Erythroblast (primary cell): ENCODE measurements at places on chromosomes 5 and 9.

DNA sequence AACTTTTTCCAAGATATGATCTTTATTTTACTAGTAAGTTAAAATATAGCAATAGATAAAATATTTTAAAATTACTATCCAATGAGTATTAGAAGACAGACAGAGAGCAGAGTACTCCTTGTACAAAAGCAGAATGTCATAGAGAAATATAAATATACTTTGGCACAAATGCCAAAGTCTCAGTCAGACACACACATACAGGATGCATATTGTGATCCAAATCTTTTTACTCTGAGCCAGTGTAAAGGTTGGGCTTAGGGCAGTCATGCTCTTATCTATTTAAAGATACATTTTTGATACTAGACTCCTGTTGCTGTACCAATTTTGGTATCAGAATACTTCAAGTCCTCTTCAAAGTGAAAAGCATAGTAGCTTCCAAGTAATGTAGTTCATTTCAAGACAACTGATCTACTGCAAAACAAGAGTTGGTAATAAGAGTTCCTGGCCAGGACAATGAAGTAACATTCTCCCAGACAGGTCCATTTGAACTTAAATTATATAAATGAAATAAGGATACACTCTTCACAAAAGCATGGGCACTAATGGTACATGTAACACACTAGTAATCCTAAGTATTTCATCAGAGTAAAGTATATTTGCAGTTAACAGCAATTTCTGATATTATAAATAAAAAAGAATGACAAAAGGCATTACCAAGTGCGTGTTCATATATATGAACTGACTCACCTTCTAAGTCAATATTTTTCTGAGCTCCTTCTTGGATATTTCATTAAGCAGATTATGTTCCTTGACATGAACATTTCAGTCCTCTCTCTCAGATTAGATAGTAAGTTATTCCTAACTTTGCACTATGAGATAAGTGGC is 10.5 kb downstream of the PFDN1 start:
- DNase-seq: no peak

- no peak for DNase-seq
These were observed 152.7 kb downstream of the ADCY2 start for GRCh38 chr5:7548596-7548995.

GRCh38 chr5:130529511-130530485 is 625.5 kb downstream of the CHSY3 start:
- no peak for DNase-seq

DNA sequence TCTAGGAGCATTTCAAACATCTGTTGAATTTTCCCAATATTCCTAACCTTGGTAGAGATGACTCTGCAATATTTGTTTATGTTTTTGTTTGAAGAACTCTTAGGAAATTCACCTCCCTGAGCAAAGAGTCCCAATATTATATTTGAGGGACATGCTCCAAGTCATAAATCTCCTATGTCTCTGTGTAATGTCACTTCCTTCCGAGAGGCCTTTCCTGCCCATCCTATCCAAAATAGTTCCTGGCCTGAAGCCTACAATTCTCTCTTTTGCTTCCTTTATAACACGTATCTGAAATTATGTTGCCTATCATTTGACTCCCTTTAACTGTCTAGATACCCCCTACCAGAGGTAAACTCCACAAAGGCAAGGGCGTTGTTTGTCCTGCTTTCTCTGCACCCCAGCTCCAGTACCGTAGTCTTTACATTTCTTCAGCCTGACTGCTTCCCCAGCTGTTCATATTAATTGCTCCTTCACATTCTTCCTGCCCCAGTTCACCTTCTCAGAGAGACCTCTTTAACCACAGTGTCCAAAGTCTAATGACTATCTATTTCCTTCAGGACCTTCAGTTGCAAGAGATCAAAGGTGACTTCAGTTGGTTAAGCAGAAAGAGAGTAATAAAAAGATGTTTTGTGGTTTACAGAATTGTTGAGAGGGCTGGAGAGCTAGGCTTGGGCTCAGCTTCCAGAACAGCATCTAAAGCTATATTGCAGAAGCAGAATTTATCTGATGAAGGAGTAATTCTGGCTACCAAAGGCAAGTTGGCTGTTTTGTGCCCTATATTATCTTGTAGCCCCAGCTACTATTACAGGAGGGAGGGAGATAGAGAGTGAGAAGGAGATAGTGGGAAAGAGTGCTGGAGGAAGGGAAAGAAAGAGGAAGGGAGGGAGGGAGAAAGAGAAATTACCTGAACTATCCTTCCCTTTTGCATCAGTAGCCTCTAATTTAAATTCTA is 109.3 kb upstream of the TMEM161B start:
- DNase-seq: peak; percentile 8

DNA sequence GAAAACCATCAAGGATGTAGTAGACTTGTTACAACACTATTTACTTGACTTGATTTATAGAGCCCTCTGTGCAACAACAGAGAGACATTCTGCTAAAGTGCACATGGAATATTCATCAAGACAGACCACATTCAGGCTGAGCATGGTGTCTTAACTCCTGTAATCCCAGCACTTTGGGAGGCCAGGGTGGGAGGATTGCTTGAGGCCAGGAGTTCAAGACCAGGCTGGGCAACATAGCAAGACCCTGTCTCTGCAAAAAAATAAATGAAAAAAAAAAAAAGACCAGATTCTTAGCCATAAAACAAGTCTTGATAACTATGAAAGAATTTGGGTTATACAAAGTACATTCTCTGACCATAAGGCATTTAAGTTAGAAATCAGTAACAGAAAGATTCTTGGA is 25.3 kb downstream of the DENND4C start:
- DNase-seq: no peak

DNA sequence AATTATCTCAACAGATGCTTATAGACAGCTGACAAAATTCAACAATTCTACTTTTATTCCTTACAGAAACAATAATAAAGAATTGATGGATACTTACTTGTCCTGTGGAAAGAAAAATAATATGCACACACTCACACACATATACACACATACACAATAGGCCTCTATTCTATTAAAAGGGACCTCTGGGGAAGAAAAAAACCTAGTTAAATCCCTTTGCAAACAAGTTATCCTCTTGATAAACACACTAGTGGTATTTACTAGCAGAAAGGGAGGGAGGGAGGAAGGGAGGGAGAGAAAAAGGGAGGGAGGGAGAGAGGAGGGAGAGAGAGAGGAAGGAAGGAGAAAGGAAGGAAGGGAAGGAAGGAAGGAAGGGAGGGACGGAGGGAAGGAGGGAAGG is 486.4 kb downstream of the HINT1 start:
- no peak for DNase-seq

DNA sequence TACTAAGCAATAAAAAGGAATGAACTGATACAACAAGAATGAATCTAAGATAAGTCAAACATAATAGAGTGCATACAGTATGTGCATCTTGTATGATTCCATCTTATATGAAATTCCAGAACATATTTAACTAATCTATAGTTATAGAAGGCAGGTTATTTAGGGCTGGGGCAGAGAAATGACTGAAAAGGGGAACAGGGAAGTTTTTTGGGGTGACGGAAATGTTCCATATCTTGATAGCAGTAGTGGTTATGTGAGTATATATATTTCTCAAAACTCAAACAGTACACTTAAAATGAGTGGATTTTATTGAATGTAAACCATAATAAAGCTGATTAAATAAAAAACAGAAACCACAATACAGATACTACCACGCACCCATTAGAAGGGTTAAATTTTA is 24.6 kb downstream of the FBXW11 start:
- DNase-seq: no peak

DNA sequence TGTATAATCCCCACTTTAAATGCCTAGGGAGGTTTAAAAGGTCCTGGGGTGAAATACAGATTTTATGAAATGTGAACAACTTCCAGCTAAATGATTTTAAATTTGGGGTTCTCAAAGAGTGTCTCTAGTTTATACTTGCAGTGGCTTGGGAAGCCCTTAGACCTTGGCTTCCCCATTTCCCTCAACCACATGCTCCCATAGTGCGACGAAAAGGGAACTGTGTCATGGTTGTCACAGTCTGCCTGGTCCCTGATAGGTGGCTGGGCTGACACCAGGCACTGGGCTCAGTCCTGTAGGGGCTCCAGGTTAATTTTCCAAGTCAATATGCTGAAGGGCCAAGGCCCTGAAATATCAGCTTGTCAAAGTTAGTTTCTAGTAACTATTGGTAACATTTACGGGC is 10.4 kb upstream of the CXCL14 start:
- DNase-seq: no peak

DNA sequence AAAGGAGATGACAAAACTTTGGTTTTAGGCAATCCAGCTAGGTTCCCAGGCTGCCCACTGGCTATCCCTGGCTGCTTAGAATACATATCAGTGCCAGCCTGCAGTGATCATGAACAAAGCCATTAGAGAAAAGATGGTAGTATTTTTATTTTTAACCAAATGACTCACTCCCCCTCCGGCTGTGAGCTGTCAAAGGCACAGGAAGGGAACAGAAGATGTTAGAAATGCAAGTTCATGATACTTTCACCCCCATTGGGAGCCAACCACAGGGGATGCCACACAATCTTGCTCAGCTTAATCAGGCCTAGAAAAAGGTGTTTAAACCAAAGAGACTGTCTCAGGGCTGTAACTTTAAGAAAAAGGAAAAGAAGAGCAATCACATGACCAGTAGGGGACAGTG is 70.3 kb upstream of the ASTN2 start:
- no peak for DNase-seq

GRCh38 chr9:110316261-110317075 is 21.2 kb downstream of the TXNDC8 start:
- no peak for DNase-seq

GRCh38 chr5:81788329-81788728 is 37.4 kb upstream of the SSBP2 start:
- DNase-seq: no peak

- DNase-seq: no peak
These were observed at the start of gene ASTN2 for GRCh38 chr9:117414906-117415331. Gene ASTN2 (minus strand): TSS chr9:117415057. CDS start chr9:117414938, 119 bp downstream.

GRCh38 chr9:119500072-119500771 is 131.0 kb upstream of the BRINP1 start:
- DNase-seq: no peak

DNA sequence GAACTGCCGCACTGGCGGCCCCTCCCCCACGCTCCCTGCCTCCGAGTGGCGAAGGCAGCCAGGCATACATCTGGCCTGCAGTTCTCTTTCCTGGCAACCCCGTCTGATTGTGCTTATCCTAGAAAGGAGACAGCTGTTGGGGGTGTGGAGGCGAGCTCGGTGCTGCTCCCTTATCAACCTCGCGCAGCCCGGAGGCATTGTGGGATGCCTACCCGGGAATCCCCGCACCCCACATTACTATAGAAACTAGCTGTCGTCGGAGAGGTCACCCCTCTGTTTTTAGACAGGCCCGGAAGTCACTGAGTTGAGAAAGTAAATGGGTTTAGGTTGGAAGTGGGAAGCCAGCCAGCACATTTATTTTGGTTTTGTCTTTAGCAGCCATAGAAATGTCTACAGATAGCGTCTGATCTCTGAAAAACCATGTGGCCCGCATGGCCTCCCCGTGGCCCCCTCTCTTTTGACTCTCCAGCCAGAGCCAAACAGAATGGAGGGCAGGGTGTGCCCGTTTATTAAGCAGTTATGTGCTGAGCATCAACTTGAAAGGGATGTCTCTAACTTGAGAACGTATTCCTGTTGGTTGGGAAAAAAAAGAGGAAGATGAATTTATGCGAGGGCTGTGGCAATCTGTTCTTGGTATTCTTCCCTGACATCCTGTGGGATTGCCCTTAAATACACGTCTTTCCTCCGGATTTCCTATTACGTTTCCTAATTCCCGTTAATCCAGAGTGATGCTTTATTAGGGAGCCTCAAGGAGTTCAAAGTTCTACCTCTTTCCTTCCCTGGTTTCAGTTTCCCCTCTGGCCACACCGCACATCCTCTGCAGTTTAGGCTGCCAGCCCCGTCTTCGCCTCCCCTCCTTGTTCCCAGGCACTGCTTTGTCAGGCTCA is 3.9 kb downstream of the STC2 start:
- peak; percentile 45 for DNase-seq

DNA sequence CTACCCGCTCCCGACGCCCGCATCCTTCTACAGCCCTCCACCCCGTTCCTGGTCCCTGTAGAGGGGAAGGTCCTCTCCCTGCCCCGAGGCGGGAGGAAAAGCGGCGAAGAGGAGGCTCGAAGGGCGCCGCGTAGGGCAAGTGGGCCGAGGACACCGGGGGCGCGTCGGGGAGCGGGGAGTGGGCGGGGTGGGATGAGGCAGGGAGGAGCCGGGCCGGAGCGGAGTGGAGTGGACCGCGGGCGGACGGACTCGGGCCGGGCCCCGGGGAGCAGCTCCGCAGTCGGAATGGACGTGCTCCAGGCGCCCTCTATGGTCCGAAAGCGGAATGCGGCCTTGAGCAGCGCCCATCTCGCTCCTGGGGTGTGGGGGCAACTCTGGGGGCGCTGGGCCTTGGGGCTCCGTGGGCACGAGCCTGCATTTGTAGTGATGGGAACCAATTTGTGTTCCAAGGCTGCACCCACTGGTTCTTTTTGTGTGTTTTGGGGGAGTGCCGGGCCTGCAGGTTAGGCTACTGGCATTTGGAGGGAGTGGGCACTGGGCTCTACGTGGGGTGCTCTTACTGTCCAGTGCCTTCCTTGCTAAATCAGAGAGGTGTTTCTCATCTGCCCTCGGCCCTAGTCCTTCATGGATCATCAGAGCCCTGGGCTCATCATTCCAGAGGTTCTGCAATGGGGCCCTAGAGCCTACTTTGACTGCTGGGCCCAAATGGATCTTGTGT is 7.3 kb downstream of the IRX1 start:
- DNase-seq: peak; percentile 30

DNA sequence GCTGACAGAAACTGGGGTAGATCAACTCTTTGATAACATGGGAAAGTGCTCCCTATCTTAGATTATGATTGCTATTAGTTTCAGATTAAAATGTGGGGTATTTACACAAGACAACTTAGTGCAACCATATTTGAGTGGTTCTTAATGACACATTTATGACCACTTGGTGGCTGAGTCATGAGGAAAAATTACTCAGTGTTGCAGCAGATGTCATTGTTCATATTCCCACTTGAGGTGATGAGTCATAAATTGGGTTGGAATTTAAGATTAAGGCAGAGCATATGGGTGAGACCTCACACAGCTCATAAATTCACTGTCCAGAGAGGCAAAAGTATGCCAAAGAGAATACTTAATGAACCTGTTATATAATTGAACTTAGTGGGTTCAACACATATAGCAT is 408.3 kb downstream of the DMRT2 start:
- no peak for DNase-seq

DNA sequence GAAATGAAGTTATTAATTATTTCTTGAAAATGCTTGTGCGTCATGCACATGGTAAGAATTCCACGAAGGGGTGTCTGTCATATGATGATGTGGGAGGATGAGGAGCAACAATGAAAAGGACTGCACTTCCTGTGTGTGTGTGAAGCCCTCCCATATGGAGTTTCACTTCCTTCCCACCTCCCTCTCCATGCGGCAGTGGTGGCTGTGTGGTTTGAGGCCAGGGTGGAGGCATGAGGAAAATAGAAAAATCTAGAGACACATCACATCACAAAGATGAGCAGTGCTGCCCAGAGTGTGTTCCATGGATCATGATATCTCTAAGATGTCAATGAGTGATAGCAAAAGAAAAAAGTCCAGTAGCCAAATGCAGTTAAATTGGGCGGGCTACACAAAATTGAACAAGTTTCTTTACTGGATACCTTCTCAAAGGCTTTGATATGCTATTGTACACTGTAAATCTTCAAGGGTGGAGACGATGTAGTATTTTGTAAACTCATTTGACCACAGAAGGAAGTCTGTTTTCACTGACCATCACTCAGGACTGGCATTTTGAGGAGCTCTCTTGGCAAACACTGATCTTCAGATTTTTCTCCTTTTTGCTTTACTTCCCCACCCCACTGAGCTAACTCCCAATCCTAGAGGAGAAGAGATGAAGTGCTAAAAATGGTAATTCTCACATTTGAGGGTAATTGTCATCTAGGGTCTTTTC is 55.7 kb upstream of the EQTN start:
- DNase-seq: no peak
